ENCODE measurements at places on chromosomes 12 and 14.

DNA sequence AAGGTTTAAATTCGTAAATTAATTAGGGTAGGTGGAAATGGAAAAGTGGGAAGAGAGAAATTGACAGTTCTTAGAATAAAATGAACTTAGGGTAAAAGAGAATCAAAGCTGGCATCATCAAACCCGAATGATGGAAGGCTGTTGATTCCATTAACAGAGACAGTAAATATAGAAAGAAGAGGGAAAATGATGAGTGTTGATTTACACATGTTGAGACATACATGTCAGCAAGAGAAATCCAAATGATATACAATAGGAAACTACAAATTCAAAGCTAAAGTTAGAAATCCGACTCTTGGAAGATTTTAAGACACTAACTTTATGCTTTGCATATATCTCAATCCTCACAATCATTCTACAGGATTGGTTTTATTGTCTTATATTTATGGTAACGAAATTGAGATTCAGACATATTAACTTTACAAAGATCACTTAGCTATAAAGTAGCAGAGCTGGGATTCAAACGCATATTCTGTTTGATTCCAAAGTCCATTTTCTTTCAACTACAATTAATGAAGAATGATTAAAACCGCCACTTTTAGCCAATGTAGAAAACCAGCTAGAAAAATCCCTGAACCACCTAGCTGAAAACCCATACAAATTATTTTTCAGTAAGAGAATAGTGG, 30.2 kb downstream of the LIMA1 start:
- DNase-seq: no peak

GRCh38 chr14:75711105-75711795, 50.2 kb downstream of the TTLL5 start:
- DNase-seq: no peak

DNA sequence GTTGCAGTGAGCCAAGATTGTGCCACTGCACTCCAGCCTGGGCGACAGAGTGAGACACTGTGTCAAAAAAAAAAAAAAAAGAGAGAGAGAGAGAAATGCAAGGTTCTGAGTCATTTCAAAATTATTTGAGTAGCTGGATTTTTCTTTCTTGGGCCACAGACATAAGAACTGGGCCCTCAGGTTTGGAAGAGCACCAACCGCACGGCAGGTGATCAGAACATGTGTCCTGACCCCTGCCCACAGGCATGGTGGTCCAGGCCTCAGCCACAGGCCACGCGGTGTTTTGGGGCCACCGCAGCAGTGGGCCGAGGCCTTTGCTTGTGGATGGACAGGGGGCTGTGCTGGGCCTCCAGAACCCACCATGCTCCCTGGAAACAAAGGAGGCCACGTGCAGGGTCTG, 126.7 kb downstream of the CALM1 start:
- DNase-seq: no peak

DNA sequence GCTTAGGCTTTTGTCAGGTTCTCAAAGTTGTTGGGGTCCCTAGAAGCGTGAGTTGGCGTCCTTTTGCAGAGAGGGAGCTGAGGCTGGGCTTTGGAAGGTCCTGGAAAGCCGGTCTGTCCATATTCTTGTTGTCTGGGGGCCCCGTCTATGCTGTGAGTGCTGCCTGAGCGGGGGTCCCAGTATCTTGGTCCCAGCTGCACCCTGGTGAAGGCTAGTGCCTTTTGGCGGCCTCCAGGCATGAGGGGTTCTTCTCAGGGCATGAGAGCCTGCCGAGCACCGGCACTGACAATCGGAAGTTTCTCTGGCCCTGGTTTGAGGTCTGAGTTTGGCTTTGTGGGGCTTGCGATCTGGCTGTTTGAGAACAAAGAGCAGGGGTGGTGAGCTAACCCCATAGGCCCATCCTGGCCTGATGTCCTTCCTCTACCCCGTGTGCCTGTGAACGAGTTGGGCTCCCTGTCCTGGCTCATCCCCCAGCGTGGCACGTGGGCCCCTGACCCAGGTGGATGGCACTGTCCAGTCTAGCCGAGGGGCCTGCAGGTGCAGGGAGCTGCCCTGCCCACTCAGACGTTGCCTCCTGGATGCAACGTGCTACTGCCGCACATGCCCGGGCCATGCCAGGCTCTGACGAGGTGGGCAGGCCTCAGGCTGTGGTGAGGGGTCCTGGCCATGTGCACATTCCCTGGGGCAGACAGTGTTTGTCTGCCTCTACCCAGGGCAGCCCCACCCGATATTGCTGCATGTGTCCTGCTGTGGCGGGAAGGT, 3.9 kb downstream of the CEP170B start:
- DNase-seq: no peak

DNA sequence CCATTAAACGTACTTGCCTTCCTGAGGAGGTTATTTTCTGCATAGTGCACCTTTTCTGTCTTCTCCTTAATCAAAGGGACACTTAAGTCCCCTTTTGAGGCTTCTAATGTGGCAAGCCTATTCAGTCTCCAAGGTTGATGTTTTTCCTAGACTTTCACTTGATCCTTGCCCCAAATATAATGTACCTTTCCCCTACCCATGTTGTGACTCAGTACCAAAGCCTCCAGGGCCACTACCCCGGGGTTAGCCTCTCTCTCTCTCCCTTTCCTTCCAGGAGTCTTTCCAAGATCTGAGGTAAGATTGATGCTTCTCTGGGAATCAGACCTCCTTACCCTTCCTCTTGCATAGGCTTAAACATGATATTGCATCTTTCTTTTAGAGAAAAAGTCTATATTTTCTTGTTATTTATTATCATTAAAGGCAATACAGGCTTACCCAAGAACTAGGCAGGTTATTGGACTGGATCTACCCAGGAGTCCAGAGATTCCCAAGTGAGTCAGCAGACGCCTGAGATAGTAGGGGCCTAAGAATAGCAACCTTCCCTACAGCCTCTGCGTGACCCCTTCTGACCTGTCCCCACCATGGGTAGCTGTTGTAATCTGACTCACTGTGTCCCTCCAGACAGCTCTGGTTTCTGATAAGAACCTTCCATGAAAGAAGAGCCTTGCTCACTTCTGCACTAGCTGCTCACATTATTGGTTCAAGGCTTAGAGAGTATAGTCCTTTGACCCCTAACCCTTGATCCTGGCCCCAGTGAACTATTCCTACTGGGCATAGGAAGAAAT, 172.9 kb downstream of the ZFP36L1 start:
- no peak for DNase-seq

GRCh38 chr12:57844709-57845477, 1.6 kb downstream of the CTDSP2 start:
- DNase-seq: peak; percentile 79

DNA sequence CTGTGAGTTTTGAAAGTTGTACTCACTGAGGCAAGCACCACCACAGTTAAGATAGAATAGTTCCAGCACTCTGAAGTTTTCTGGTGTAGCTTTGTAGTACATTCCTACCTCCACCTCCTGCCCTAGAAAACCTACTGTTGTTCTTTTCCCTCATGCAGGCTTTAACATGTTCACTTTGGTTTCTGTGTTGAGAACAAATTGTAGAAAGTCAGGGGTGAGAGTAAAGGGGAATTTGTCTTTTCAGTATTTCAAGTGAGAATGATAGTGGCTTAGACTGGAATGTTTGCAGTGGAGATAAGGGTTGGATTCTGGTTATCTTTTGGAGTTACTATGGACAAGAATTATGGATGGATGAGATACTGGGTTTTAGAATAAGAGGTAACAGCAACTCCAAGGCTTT, 67.2 kb downstream of the AEBP2 start:
- DNase-seq: no peak

- peak; percentile 33 for DNase-seq
These were observed 192.6 kb upstream of the BCL2L14 start for GRCh38 chr12:11877869-11878780.

- DNase-seq: no peak
These were observed 239.2 kb upstream of the CPNE8 start for GRCh38 chr12:39144613-39145061.

GRCh38 chr14:55603401-55603953, 23.5 kb downstream of the KTN1 start:
- no peak for DNase-seq

Data from inflammatory macrophage (primary cell).